ENCODE measurements at places on chromosomes 2 and 18.
A peak's percentile ranks its signal among the peaks of the same experiment; 100 is the strongest.

- DNase-seq = no peak
Measured at GRCh38 chr18:37613253-37613565, 47.6 kb upstream of the CELF4 start.

DNA sequence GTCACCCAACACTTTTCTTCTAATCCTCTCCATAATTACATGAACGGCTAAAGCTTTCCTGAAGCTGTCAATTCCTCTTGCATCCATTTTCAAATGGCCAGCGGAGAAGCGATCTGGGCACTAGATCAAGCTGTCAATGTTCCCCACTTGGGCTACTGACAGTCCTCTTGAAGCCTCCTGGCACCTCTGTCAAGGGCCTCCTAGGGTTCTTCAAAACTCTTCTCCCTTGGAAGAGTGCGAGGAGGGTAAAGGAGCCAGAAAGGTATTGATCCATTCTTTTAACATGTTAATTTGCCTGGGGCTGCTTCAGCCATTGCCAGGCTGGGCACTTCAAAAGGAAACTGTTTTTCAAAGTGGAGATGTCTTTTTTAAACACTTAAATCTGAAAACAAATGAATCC is 19.8 kb downstream of the EPHA4 start:
- no peak for DNase-seq

- no peak for DNase-seq
Measured at GRCh38 chr2:144074450-144074849, 445.5 kb downstream of the ZEB2 start.

DNA sequence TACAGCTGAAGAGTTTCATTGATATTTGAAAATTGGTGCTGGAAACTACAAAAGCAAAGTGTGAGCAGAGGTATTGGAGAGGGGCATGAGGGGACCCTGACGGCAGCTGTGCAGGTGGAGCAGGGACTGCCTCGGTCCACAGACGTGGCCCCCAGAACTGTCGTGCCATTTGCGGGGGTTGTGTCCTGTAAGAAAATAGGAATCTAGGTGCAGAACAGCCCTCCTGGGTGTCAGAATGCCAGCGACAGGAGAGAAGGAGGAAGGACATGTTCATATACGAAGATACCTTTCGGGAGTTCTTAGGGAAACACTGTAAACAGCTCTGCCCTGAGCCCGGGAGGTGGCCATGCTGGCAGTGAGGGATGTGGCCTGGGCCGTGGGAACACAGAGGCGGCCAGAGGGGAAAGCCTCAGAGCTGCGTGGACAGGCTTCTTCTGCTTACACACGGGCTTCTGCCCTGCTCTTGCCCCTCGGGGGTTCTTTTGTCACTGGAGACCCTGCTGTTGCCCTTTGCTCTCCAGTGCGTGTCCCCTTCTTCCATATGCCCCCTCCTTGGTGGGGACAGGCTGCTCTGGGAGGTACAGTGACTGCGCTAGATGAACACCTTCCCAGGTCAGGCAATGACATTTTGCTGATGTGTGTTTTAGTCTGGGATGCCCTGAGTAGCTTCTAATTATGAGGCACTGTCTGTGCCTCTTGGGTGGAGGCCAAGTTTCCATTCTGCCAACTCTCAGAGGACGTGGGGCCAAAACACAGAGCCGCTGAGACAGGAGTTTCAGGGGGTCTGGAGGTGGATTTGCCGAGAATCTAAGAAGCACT is 81.9 kb upstream of the TXNDC2 start:
- no peak for DNase-seq

GRCh38 chr2:241818229-241818942 is 9.4 kb downstream of the NEU4 start:
- DNase-seq = no peak

GRCh38 chr2:44939106-44940048 is 2.1 kb upstream of the SIX3 start:
- no peak for DNase-seq

- peak; percentile 24 for DNase-seq
Measured at GRCh38 chr2:115484486-115484885, 1042.0 kb downstream of the DPP10 start.

- no peak for DNase-seq
Measured at GRCh38 chr18:9140381-9140780, 3.8 kb downstream of the ANKRD12 start.

DNA sequence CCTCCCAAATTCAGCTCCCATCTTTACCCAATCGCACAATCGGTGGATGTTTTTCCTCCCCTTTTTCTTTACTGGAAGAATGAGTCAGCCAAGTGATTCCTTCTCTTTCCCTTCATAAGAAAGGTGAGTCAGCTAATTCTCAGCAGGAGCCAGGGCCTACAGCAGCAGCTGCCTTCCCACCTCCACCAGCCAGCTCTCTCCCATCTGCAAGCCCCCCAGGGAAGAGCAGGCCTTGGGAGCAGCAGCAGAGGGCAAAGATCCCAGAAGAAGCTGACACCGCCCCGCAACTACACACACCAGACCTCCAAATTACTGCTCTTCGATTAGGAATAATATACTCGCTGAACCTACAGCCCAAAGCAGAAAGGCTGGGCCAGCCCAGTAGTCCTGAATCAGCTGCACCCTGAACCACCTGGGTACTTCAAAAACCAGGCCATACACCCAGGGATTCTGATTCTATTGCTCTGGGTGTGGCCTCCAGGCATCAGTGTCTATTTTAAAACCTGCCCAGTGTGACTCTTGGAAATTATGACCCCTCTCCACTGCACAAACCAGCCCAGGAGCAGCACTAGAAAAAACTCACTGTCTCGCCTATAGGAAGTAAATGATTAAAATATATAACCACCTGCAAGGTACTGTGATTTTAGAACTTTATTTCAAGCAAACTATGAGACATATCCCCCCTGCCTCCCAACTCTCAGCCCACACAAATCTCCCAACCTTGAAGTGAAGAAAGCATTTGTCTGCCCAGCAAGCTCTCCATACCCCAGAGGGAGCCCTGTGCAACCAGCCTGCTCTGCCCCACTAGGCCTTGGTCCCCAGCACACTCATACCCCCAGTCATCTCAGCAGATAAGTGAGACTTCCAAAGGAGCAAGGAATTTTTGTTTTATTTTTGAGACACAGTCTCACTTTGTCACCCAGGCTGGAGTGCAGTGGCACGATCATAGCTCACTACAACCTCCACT is 7.3 kb downstream of the SFXN5 start:
- DNase-seq = peak; percentile 82

GRCh38 chr2:24199968-24200590 is 25.2 kb downstream of the FAM228A start:
- no peak for DNase-seq

DNA sequence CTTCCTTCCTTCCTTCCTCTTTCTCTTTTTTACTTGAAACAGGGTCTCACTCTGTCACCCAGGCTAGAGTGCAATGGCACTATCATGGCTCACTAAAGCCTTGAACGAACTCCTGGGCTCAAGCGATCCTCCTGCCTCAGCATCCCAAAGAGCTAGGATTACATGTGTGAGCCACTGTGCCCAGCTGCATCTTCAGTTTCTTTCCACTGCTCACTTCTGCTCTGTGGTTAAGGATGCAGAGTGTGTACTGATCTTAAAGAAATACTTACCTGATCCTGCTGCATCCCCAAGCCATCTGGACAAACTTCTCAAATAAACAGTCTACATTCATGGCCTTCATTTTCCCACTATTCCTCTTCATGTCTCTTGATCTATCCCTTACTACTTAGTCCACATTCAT is 13.0 kb downstream of the DPP4 start:
- DNase-seq = no peak

DNA sequence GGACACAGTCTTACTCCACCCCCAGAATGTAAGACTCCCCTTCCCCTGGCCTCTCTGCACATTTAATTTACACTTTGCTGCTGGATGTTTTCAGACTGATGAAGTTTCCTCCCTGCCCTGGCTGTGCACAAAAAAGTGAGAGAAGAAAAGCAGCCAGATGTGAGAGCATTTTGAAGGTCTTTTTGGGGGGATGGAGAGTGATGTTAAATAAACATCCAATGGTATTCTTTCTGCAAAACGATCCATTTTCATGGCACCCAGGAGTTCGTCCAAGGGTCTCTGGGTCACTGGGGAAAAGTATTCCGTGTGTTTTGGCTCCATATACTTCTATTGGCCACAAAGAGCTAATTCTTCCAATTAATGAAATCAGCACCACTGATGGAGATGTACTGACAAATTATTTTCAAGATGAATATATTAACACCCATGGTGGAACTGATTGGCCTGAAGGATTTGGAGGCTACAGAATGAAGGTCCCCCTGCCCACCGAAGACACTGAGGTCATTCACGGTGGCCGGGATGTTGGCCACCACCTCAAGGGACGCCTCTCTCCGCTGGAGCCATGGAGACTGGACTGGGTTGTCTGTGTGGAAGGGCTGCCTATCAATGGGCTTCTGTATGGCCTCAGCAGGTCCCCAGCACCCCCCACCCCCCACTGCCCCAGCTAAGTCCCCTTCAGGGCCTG is 107.6 kb upstream of the PKDCC start:
- no peak for DNase-seq

- peak; percentile 19 for DNase-seq
Measured at GRCh38 chr2:177758591-177759371, 313.8 kb downstream of the PDE11A start.

GRCh38 chr2:12412898-12413305 is 303.8 kb upstream of the TRIB2 start:
- DNase-seq = no peak

GRCh38 chr2:118939994-118940393 is 2.0 kb upstream of the MARCO start:
- no peak for DNase-seq

DNA sequence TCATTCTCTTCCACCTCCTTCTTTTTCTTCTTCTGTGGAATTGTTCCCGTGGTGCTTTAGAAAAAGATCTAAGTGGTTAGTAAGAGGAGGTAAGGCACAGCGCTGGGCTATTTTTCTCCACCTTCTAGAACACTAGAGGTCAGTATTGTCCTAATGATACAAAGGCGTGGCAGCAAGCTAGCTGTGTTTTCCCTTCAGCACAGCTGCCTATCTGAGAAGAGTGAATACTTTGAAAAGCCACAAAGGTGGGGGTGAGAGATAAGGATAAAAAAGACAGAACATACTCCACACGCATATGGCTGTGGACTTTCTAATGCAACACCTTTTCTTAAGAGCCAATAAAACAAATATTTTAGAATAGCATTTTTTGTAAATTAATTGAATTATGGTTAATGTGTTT is 2.1 kb downstream of the CNTNAP5 start:
- no peak for DNase-seq
